A172 (cell line): ENCODE measurements at places on chromosomes 3 and 15.
A peak's percentile ranks its signal among the peaks of the same experiment; 100 is the strongest.

DNA sequence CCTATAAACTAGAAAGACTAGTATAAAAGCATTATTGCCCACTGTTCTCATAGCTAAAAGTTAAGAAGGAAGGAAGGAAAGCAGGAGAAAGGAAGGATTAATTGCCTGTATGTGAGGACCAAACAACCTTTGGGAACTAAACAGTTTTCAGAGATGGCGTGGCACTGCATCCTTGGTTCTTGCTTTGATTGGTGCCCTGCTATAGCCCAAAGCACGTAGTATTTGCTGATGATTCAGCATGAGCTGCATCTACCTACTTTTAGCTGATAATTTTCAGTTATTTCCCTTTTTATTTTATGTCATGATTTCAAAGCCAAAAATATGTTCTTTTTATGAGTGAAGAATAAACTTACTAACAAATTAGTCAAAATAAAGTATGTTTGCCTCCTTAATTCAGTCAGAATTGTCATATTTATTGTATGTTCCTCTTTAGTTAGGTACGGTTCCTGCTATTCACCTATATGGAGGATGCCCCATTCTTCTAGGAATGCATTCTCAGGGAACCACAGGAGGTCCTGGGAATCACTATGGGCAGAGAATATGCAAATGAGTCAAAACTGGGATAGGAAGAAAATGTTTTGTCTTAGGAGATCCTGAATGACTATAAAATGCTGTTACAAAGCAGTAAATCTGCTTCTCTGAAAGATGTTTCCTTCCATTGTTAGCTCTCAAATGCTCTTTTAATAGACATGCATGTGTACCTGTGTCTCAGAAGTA lies 65.4 kb upstream of the THSD4 start:
- DNase-seq = no peak

GRCh38 chr3:35675621-35676020 lies 36.3 kb downstream of the ARPP21 start:
- DNase-seq = no peak

GRCh38 chr3:103085465-103085864 lies 650.6 kb downstream of the ZPLD1 start:
- no peak for DNase-seq

DNA sequence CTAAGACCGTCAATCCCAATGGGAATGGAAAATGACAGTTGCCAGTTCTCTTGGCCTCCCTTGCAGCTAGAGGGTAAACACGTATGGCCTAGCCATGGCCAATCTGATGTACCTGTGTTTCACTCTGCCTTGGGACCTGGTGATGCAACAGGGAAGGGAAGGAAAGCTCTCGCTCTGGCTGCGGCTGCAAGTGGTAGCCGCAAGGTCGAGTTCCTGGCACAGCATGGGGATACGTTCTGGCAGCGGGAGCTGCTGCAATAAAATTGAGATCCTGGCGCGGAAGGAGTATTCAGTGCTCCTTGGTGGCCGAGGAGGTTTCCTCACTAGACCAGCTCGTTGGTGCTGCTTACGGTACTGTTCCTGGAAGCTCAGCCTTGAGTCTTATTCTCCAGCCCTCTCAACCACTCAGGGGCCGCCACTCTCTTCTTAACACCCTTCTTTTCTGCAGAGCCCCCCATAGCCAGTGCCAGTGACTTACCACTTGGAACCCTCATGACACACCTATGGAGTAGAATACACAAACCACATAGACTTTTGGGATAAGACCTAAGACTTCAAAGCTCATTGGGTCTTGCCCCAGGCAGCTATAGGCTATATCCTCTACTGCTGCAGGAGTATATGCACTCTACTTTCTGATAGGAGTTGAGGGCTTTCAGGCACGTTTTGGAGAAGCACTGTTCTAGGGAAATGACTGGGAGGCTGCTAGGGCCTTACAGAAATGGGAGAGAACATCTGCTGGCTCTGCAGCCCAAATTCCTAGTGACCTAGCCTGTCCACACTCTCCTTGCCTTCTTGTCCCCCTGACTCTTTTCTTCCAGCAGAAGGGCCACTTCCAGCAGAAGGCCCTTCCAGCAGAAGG lies 2.7 kb downstream of the KY start:
- no peak for DNase-seq

DNA sequence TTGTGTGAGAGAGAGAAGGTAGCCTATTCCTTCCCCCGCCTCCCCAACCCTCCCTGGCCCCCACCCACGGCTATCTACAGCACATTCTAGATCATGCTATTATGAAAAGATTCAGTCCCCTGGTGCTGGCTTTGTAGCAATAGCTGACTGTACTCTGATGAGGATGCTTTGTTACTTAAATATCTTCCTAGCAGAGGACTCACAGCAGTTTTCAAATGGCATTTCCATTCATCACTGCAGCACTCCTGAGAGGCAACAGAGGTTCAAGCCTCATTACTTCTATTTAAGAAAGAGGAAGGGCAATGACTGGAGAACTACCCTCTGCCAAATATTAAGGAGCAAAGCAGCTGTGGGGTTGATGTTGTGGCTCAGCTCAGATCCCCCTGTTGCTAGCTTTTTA lies 61.0 kb downstream of the LRRN1 start:
- no peak for DNase-seq

DNA sequence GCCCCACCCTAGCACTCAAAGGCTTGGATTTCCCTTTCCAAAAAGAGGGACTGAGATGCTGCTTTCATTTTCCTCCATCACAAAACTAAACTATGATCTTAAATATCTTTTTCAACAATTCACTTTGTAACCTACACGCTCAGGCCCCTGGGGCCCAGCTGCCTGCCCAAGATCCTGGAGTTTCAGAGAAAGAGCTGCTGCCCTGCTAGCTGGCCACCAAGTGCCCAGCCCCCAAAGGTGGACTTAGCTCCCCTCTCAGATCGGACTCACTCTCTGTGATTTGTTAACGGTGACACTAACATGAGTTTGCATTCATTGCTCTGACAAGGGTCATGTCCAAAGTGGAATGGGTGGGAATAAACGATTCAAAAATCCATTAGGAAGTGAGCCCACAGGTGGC lies 119.6 kb upstream of the SMAD3 start:
- no peak for DNase-seq

- DNase-seq = no peak
Measured at GRCh38 chr3:47343471-47343971, 37.3 kb upstream of the PTPN23 start.

- DNase-seq = peak; percentile 64
Measured at GRCh38 chr15:48602358-48603122, 43.0 kb downstream of the FBN1 start.
